CD4-positive, alpha-beta T cell treated with Interleukin-12 subunit alpha and Interleukin-12 subunit beta, for 1 hour (primary cell): ENCODE measurements at places on chromosomes 11 and 22.

GRCh38 chr22:32823024-32823730 lies 21.7 kb downstream of the TIMP3 start:
- DNase-seq: no peak

GRCh38 chr11:123020968-123021367 lies 39.3 kb upstream of the BSX start:
- DNase-seq: peak; percentile 45

DNA sequence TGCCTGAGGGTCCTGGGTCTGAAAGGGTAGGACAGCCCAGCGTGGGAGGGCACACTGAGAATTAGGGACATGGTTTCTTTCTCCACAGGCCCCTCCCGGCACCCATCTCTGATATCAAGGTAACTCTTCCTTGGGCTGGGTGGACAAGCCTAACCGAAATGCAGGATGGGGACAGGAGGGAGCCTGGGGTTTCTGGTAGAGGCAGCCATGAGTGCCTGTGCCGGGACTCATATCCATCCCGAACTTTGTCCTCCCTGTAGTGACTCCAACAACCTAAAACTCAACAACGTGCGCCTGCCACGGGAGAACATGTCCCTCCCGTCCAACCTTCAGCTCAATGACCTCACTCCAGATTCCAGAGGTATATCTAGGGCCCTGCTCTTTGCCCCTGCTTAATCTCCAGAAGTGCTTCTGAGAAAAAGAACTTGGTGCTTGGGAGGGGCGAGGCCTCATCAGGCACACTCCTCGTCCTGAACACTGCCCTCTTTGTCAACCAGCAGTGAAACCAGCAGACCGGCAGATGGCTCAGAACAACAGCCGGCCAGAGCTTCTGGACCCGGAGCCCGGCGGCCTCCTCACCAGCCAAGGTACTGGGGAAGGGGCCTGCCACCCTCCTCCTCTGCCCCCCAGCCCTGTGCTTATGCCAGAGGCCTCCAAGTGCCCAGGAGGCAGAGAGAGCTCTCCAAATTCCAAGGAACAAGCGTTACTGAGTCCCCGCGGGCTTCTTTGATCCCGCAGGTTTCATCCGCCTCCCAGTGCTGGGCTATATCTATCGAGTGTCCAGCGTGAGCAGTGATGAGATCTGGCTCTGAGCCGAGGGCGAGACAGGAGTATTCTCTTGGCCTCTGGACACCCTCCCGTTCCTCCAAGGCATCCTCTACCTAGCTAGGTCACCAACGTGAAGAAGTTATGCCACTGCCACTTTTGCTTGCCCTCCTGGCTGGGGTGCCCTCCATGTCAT lies 3.1 kb downstream of the TMEM25 start:
- DNase-seq: no peak

GRCh38 chr11:68574308-68574707 lies 110.0 kb upstream of the GAL start:
- DNase-seq: no peak

DNA sequence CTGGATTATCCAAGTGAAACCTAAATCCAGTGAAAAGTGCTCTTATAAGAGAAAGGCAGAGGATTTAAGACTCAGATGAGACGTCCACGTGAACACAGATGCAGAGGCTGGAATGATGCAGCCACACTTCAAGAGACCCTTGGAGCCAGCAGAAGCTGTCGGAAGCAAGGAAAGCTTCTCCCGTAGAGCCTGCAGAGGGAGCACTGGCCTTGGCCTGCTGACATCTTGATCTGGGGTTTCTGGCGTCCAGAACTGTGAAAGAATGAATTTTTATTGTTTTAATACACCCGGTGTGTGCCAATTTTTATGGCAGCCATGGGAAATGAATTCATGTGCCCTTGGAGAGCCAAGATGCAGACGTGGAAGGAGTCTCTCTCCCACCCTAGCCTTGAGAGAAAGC lies 407.0 kb upstream of the B3GAT1 start:
- DNase-seq: no peak

GRCh38 chr11:22875869-22876473 lies 15.7 kb upstream of the CCDC179 start:
- DNase-seq: peak; percentile 74

GRCh38 chr11:28636033-28636432 lies 527.8 kb downstream of the METTL15 start:
- DNase-seq: no peak

GRCh38 chr11:43278193-43278956 lies 33.4 kb upstream of the API5 start:
- DNase-seq: no peak

- DNase-seq: no peak
These were observed 24.1 kb downstream of the RRAS2 start for GRCh38 chr11:14334893-14335292.

GRCh38 chr11:7576726-7577290 lies 63.0 kb downstream of the PPFIBP2 start:
- DNase-seq: no peak

GRCh38 chr22:42872821-42873220 lies 15.7 kb upstream of the ARFGAP3 start:
- no peak for DNase-seq

- DNase-seq: no peak
These were observed 615.5 kb downstream of the NTM start for GRCh38 chr11:131985846-131986301.

DNA sequence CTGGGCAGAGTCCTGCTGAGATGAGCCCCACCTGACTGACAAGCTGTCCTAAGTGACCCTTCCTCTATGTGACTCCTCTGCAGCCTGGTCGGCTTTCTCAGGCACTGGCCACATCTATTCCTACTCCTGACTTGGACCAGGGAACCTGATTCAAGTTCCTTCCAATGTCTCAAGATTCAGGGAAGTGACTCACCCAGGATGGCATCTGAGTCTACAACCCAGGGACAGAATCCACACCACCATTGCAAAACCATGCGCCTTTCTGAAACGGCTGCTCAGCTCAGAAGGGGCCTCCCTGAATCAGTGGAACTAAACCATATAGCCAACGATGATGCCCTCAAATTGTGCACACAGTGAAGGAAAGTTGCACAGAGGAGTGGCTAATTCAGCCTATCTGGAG lies 63.9 kb upstream of the CSNK2A3 start:
- no peak for DNase-seq

GRCh38 chr11:44080951-44081350 lies 14.5 kb upstream of the EXT2 start:
- no peak for DNase-seq

DNA sequence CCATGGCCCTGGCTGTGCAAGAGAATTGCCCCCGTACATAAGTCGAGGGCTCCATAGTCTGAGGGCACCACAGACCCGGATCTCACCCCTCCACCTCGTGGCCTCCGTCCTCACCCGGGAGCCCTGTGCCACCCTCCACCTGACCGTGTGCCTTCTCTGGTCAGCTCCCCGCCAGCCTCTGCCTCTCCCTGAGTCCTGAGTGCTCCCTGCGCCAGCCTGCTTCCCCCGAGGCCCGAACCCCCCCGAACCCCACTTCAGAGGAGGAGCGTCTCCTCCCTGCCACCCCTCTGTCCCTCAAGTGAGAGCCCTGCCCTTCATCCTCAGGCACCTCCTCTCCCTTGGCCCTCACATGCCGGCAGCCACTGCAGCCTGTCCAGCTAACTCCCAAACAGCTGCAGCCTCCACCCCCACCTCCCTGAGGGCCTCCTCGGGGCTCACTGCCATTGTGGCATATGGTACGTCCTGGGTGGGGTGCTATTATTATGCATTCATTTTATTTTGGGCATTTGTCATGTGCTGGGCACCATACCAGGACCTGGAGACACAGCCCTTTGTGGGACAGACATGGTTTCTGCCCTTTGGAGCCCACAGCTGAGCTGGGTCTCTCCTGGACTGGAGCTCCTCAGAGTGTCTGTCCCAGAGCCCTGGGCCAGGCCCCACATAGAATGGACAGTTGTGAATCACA lies 67.2 kb downstream of the MYO7A start:
- DNase-seq: no peak

DNA sequence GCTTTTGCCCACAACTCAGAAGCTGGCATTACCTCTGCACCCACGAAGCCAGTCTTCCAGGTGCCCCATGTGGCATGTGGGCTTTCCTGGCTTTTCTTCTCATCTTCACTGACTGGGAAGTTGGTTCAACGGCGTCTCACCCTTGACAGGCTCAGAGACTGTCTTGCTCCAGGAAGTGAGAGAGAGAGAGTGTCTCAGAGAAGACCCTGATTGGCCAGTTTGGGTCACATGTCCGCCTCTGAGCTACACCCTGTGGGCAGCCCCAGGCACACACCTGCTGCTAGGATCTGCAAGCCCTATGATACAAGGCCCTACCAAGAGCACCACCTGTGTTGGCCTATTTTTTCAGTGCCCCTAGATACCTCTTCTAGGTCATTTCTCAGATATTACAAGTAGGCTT lies 39.0 kb downstream of the RTL6 start:
- no peak for DNase-seq

DNA sequence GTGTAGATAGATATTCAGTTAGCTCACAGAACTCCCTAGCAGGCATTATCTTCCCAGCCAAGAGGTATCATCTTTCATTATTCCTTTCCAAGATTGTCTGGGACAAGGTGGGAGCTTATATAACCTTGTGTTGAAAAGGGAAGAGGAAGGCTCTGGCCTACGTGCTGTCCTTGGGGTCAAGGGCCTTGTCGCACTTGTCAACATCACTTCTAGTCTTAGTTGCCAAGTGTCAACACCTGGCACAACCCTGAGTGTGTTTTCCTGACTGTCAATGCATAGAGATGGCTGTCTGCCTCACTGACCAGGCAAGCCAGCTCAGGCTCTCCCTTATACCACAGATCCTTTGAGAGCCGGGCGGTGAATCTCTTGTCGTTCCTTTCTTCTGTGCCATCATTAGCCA lies 331.9 kb downstream of the CNTN5 start:
- DNase-seq: no peak

DNA sequence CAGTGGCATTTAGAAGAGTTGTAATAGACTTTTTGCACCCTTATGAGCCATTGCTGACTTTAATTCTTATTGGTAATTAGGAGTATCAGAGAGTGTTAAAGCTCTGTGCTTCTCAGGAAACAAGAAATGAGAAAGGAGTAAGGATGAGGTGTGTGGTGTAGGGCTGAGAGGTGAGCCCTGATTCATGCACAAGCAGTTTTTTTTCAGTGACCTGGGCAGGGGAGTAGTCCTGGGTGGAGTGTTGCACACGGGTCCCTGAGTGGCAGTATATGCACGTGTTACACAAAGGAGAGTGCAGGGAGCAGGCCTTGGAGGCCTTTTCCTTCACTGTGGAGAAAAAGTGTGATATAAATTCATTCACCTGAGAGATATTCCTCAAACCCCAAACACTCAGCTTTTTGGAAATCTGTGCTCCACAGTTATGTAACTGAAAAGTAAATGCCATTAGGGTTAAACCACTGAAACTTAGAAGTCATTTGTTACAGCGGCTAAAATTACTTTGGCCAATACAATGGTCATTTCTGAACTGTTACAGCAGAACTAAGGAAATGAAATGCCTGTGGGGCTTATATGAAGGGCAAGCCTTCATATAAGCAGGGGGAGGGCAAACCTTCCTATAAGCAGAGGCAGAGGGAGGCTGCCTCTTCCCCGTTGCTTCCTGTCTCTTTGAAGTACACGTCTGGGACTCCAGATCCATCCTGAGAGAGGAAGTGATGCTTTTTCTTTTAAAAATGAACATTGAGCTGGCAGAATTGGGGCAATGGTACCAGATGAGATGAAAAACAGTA lies 62.6 kb upstream of the OLFML1 start:
- DNase-seq: no peak

- DNase-seq: peak; percentile 83
These were observed 7.2 kb downstream of the KCNK7 start for GRCh38 chr11:65588199-65589054.

DNA sequence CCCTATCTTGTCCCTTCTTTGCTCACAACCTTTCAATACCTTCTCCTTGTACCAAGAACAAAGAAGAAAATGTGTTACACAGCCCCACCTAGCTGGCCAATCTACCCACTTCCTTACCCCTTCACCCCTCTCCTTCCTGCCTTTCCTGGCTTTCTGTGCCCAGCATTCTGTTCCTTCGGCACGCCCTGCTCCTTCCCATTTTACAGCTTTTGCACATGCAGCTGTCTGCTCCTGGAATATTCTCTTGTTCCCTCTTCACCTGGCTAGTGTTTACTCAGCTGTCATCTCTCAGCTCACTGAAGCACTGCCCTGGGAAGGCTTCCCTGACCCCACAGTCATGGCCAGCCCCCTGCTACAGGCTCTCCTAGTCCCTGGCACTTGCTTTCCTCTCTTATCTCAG lies 30.7 kb downstream of the SERPINH1 start:
- no peak for DNase-seq

- DNase-seq: no peak
These were observed 1.3 kb upstream of the PVALB start for GRCh38 chr22:36818010-36818642.

DNA sequence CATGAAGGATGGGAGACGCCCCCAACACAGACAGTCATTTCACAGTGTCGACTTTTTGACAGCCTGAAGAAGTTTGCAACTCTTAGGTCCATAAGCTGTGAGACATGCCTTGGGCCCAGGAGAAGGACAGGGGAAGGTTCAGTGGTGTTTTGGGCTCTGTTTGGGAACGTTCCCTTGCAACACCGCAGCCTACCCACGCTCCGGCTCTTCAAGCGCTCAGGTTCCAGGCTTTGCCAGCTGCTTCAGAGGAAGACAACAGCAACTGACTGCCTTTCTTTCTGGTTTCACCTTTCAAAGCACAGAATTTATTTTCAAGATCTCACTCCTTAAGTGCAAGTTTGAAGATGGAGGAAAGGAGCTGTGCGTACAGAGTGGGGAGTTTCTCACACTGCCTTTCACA lies 575.8 kb upstream of the B3GAT1 start:
- DNase-seq: no peak

DNA sequence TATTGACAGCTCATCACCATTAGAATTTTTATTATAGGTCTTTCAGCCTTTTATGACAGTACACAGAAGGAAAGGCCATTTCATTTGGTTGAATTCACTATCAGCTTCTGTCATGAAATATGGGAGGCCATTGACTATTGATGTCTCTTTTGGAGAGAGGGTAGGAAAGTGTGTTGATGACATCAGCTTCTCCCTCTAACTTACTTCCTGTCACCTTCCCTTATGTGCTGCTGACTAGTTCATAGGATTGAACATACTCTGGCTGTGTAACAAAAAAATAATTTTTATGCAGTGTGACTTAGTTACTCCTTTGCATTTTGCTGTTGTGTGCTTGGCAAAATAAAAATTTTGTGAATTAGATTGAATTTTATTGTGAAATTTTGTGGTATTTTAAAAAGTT lies 769.2 kb downstream of the METTL15 start:
- DNase-seq: no peak

DNA sequence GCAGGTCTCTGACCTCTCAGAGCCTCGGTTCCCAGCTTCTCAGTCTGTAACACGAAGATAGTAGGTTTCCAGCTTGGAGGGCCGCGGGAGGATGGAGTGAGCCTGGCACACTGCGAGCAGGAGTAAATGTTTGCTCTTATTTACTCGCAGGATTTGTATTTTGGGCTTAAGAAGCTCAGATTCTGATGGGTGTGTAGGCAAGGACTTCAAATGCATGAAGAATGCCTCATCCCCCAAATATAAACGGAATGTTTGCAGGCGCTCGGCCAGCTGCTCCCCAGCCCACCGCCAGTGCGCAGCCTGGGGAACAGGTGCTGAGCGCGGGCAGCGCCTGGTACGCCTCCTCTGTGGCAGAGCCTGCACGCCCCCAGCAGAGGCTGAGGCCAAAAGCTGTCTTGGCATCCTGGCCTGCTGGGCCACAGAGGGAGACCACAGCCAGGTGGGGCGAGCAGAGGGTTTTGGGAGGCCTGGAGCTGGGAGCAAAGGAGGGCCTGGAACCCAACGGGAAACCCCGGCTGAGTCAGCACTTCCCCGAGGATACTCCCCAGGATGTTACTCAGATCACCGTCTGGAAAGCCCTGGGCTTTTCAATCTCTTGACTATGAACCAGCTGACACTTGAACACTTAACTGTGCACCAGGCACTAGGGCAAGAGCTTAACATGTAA lies 9.4 kb downstream of the EHD1 start:
- peak; percentile 47 for DNase-seq

GRCh38 chr22:49942565-49943404 lies 17.8 kb upstream of the PIM3 start:
- no peak for DNase-seq
